ENCODE measurements at places on chromosomes 5 and 9.

GRCh38 chr9:90801241-90801972 lies at the start of gene SYK:
Gene SYK (plus strand): TSS chr9:90801819. CDS start chr9:90843899, 42,080 bp downstream.
- no peak for DNase-seq

DNA sequence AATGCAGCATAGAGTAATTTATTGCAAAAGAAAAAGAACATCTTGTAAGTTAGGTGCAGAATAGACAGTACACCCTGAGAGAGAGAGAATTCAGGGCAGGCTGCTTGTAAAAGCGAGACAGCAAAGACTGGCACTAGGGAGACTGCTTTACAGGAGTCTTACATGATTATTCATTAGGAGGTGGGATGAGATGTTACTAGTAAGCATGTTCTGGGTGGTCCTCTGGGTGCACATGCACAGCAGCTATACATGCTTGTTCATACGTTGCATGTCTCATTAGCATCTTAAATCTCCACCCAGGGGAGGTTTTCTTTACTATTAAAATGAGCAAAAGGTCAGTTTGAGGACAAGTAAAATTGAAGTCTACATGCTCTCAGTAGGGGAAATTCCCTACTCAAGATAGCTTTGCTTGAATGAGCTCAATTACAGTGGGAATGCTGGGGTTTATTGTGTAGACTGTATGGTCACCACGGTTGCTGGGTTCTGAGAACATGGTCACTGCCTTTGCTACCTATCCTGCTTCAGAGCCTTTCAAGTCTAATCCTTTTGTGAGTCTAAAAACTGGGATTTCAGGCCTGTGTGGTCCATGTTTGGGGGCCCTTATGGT lies 60.6 kb downstream of the RGS7BP start:
- DNase-seq, result no peak

DNA sequence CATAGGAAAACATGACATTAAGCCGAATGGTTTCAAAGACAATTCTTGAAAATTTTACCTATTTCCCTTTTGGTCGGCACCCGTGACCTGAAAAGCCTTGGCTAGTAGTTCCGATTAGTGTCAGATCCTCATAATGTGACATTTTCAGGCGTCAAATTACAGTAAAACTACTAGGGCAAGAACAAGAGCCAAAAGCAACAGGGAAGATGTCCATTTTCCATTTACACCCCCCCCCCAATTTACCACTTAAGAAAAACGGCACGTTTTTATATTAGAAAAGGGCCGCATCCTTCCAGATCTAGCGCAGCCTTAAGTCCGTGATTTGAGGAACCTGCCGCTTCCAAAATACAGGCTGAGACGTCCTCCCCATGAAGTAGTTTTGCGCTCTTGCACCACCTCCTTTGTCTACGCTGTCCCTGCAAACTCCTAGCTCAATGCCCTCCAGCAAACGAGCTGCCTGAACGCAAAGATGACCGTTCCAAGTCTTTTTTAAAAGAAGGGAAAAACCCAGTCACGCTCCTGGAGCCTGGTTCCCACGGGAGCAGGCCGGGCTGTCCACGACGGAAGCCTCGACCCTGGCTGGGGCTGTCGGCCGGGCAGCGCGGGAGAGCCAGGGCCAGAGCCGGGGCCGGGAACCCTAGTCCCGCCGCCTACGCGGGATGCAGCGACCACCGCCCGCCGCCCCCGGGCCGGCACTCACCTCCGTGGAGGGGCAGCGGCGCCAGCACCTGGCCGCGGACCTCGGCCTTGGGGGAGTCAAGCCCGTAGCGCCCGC lies 616 bp downstream of the RNF130 start:
- DNase-seq, result no peak

GRCh38 chr5:172736508-172737135 lies 34.4 kb downstream of the DUSP1 start:
- DNase-seq, result no peak

GRCh38 chr9:98998441-98999151 lies 54.9 kb downstream of the COL15A1 start:
- DNase-seq, result no peak

DNA sequence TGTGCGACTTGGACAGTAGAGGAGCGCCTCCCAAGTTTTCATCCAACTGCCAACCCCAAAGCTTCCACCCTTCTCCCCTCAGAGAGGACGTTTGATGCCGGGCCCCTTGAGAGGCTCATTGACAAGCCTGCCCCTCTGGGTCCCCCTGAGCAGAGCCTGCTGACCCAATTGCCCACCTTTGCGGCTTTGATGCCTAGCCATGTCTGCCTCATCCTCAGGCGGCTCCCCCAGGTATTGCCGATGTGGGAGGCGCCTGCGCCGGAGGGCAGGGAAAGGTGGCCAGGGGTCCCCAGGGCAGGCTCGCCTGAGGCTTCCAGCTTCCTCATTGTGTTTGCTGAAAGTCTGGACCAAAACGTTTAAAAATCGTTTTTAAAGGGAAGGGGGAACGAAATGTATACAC lies 1.4 kb downstream of the ODF2 start:
- no peak for DNase-seq

DNA sequence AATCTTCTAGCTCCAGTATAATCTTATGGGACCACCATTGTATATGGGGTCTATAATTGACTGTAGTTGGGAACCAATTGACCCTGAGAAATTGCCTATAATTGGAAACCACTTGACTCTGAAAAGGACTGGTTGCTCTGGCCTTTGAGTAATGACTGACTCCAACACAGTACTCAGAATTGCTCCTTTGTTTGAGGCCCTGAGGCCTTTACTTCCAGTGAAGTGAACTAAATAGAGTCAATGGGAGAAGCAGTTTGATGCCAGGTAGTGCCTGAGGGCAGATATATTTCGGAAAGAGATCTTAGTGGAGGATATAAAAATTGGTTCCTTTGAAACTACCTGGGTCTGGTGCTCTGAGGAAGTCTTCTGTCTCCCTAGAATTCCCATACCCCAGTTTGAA lies 16.0 kb upstream of the TMEM171 start:
- no peak for DNase-seq

DNA sequence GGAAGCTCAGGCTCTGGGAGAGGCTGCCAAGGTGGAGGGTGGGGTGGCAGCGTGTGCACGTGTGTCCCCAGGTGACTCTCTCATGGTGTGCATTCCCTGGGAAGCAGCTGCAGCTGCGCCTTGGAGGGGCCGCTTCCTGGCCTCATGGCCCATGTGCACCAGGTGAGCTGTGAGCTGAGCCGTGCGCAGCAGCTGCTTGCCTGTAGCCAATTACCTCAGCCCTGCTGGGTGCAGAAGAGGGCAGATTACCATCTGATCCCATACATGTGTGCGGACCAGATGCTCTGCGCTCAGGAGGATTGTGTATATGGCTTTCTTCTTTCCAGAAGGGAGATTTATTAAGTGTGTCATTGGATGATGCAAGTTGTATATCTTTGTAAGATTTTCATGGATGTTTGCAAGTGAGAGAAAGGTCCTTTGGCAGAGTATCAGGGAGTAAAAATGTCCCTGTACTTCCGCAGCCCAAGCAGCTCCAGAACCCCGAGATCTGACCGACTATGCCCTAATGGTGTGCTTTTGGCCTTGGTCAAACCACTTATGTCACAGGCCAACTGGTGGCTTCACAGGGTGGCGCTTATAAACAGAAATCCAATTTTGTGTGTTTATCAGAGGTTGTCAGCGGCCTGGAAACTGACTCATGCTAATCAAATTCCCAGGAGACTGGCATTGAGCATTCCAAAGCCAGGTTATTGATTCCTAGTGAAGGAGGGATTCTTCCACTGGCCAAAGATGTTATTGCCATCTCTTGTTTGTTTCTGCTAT lies 229.3 kb downstream of the GOLPH3 start:
- DNase-seq, result no peak

GRCh38 chr9:6645355-6646292 lies at the start of gene GLDC:
Gene GLDC (minus strand): TSS chr9:6645729. CDS start chr9:6645499, 230 bp downstream.
- no peak for DNase-seq

- DNase-seq, result no peak
These were observed 4.2 kb downstream of the DNAJA1 start for GRCh38 chr9:33029231-33029786.

DNA sequence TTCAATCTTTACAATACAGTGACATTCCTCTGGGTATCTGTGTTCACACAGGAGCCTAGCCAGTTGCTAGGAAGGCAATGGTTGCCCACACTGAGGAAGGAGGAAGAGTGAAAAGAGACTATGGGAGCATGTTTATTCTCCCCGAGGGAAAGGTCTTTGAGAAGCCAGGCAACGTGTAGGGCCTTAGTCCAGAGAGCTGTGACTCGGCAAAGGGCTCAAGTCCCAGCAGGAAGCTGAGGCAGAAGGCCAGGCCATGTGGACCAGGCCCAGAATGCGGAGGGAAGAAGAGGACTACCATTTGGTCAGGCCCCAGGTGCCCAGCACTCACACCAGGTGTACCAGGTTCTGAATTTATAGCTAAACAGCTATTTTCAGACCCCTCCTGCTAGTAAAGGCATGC lies 136.6 kb upstream of the DMAC1 start:
- DNase-seq, result no peak

DNA sequence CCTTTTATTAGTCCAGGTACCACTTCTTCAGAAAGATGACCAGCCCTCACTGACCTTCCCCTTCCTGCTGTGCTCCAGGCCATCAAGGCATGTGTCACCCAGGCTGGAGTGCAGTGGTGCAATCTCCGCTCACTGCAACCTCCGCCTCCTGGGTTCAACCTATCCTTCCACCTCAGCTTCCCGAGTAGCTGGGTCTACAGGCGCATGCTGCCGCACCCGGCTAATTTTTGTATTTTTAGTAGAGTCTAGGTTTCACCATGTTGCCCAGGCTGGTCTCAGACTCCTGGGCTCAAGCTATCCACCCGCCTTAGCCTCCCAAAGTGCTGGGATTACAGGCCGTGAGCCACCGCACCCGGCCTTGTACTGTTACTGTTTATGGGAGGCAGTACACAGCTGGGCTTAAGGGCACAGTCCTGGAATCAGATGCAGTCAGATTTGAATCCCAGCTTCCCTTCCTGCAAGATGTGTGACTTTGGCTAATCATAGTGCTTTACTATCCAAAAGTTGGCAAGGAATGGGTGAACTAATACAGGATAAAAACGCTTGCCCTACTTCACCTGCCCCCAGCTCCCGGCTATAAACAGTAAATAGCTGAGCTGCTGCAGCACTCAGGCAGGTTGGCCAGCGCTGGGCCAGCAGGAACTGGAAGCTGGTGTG lies 483 bp upstream of the EIF4EBP3 start:
- DNase-seq, result no peak

DNA sequence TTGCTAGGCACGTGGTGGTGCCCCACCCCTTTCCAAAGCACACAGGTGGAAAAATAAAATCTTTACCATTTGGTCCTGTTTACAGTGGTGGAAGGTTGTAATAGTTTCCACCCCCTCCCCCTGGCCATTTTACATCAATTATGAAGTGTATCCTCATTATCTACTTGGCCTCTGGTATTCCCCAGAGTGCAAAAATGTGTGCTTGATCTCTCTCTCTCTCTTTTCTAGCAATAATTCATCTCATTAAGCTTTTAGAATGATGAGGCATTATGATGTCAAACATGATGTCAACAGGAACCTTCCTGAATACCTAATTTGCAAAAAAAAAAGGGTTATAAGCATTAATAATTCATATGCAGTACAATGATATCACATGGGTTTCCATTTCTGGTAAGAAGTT lies 3.1 kb downstream of the PDE8B start:
- DNase-seq, result no peak

DNA sequence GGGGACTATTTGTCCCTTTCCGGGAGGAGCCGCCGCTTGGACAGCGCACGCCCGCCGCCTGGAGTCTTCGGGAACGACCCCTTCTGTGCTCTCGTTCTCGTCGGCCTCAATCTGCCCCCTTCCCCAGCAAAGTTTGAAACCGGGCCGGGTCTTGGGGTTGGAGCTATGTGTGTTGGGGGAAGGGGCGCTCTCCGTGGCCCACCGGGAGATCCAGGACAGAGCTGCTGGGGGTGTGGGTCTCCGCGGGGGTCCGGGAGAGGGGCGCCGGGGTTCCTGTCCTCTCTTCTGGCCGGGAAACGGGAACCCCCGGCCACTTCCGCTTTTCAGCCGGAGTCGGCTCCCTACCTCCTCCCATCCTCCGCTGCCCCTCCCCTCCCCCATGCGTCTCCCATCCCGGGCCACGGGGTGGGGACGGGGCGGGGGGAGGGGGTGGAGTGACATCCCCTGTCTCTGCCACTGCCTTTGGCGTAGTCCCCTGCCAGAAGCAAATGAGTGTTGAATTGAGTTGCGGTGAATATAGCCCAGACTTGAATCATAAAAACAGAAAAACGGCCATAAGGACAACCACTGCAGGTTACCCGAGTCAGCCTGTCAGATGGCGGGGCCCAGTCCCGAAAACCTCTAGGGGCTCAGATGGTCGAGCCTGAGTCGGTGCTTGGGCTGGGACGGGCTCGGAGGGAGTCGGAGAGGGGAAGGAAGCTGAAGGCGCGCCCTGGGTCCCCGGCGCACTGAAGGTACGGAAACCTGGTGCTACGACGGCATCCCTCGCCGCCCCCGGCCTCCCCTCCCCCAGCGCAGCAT lies 1.1 kb downstream of the CPLX2 start:
- no peak for DNase-seq

DNA sequence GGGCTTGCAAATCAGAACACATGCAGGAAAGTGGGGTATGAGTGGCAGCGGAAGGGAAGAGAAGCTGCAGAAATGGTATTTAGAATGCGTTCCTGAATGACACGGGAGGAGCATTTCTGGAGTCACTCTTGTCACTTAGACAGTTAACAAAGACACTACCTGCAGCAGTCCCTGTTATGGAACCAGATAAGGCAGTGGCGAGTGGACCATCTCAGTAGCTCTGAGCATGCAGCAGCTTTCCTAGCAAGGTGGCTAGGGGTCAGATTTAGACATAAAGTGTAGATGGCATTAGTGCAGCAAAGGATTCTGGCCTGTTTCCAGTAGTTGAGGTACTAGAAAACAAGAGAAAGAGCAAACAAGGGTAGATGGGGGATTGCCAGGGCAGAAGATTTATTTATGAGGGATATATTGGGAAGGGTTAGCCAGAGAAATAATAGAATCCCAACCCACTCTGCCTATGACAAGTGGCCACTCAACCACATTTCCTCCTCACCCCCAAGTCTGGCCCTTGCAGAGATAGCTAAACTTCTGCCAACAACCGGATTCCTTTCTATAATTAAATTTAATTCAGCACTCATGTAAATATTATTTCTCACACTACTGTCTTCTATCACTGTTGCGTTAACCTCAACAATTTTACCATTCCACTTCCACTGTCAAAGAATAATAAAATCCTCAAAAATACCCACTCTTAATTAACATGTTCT lies 201.6 kb downstream of the DCP2 start:
- DNase-seq, result no peak

DNA sequence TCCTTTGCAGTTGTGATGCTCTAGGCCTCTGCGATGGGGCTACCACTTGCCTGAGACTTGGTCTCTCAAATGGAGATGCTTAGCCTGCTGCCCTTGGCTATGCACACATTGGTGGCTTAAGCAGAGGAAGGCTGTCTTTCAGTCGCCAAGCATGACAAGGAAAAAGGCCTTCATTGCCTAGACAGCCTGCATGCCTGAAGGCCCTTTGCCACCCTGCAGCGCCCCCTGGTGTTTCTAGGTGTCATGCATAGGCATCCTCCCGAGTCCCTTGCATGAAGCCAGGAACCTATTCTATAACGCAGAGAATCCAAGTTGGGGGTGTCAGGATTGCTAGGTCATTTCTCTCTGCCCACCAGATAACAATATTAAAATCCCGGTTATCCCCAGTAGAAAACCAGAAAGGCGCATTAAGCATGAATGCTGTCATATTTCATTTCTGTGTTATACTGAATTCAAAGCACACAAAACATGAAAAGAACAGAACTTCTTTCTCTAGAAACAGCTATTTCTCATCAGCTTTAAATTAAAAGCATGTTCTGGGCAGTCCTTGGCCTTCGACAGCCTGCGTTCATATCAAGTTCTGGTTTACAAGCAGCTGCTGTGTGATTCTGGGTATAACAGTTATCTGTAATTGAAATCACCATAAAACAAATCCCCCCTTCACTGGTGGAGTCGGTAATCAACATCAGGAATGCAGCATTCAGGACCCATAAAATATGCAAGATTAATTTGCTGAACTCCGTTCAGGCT lies 59.7 kb upstream of the TRPC7 start:
- peak; percentile 1 for DNase-seq
